HCEC 1CT (cell line): ENCODE measurements at places on chromosomes 5 and 9.

- peak; percentile 21 for DNase-seq
These were observed 4.8 kb downstream of the ATP6V1G1 start for GRCh38 chr9:114592356-114592755.

GRCh38 chr9:107706701-107707427 lies 217.3 kb upstream of the KLF4 start:
- DNase-seq, result no peak

DNA sequence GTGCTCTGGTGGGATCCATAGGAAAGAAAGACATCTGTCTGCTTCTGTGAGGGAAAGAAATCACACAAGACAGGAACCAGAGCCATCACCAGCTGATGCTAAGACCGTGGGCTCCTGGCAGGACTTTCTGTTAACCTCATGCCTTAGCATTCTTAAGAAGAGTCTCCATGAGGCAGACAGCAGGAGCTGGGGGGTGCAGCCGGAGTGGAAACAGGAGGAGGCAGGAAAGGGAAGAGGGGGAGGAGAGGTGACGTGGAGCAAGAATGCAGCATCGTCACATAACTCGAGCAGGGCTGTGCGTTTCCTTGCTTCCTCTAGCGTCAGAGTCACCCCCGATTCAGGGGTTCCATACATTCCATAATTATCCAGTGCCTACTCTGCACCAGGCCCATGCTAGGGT lies 53.6 kb downstream of the ERGIC1 start:
- no peak for DNase-seq

DNA sequence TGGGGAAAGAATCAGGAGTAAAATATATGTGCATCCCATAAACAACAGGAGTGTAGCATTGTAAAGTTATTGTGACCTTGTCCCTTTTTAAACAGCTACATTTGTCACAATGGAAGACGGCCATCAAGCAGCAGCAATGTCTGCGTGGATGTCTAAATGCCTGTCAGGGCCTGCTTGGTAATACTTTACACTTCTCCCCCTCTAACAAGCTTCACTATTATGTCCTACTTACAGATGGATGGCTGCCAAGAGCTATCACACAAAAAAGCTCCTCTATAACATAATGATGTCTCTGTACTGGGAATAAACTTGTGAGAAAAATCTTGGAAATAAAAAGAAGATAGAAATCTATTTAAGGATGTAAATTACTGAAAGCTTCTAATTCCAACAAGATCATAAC lies 213.0 kb downstream of the FBXL17 start:
- DNase-seq, result no peak

DNA sequence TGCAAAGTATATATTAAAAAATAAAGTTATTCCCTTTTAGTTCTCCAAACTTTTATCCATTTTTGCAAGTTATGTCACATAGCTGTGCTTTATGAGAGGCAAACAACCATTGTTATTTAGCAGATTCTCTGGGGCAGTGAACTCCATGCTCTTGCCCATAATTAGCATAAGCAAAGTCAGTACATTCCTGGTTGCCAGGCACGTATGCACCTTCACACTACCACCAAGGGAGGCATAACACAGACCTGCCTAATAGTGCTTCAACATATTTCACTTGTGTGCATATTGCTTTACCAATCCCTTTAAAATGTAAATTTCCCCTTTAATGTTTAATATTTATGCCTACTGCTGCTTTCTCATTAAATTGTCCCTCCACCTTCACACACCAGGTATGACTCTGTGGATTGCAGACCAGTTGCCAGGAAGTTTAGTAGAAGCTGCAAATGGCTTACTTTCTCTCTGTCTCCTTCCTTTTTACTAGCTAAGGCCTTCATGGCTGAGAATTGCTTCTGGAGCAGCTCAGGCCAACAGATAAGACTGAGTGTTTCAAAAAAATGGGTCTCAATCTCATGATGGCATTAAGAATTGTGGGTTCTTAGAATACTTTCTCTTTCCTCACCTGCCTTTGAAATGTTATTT lies 388.2 kb downstream of the PRR16 start:
- no peak for DNase-seq

GRCh38 chr5:148697180-148697808 lies 43.0 kb upstream of the HTR4 start:
- peak; percentile 53 for DNase-seq
